Activated naive CD4-positive, alpha-beta T cell treated with anti-CD3 and anti-CD28 coated beads, Interleukin-2, amount 50 U/mL, for 16 hours (primary cell): ENCODE measurements at places on chromosomes 4 and X.

DNA sequence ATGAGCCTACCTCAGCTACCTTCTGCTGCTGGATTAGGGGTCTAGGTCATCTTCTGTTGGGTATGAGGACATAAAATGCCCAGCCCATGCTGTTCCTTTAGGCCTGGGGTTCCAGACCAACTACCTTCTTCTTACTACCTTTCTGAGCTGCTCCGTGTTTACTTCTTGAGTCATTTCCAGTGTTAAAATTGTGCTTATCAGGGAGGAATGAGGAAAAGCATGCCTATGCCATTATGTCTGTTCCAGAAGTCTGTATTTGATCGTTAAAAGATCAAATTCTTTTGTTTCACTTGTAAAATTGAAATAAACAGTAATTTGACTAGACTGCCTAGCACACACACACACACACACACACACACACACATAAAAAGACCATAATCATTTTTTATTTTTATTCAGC lies 1912.7 kb upstream of the TENM3 start:
- no peak for DNase-seq

DNA sequence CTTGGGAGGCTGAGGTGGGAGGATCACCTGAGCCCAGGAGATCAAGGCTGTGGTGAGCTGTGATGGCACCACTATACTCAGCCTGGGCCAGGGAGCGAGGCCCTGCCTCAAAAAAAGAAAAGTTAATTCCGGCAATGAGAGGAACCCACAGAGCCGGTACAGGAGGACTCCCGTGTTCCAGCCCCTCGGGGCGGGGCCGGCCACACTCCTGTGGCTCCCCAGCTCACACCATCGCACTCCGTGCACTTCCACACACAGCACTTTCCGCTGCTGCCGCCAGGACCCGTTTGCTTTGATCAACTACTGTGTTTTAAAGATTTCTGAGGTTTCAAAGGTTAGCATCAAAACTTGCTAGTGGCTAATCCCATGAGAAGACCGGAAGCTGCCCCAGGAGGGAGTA lies 171.7 kb downstream of the AFAP1 start:
- no peak for DNase-seq

GRCh38 chr4:15234116-15234855 lies 193.5 kb upstream of the C1QTNF7 start:
- DNase-seq: no peak

DNA sequence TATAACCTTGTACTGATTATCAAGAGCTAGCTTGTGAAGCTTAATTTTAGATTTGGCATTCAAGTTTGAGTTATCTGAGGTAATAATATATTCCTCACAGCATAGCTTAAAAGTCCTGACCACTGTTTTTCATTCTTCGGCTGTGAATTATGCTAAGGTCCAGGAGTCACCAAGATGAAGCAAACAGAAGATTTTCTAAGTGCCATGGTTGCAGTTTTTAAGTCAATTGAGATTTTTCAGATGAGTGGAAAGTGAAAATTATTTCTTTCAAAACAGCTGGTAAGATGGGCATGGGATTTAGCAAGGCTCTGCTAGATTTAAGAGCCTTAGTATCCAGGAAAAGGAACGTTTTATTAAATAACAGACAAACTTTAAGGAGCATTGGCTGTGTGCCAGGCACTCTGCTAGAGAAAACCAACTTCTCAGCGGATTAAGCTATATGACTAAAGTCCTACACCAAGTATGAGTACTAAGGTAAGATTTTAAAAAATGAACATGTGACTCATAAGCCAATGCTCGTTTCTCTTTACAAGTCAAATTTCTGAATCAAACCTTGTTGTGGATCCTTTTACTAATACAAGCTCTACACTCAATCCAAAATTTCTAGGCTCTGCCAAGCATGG lies 149.9 kb upstream of the IL15 start:
- no peak for DNase-seq

- DNase-seq: no peak
Observed at GRCh38 chr4:55424791-55425190, 29.0 kb downstream of the TMEM165 start.

DNA sequence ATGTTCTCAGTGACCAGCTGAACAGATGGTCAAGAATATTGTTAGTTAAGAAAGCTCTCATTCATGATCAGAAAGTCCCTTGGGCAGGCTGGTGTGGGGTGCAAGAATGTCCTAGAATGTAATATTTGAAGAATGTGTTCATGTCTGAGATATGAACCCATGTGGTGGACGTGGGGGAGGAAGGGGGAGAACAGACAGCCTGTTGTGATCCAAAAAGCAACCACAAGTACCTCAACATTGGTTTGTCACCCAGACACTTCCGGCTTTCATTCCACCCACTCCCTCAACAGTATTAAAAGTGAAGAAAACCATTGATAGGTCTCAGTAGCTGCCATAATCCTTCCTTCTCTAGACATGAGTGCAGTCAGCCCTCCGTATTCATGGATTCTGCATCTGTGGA lies 82.2 kb downstream of the MAML3 start:
- peak; percentile 66 for DNase-seq

- DNase-seq: no peak
Observed at GRCh38 chrX:120750381-120750780, 120.5 kb upstream of the C1GALT1C1 start.

DNA sequence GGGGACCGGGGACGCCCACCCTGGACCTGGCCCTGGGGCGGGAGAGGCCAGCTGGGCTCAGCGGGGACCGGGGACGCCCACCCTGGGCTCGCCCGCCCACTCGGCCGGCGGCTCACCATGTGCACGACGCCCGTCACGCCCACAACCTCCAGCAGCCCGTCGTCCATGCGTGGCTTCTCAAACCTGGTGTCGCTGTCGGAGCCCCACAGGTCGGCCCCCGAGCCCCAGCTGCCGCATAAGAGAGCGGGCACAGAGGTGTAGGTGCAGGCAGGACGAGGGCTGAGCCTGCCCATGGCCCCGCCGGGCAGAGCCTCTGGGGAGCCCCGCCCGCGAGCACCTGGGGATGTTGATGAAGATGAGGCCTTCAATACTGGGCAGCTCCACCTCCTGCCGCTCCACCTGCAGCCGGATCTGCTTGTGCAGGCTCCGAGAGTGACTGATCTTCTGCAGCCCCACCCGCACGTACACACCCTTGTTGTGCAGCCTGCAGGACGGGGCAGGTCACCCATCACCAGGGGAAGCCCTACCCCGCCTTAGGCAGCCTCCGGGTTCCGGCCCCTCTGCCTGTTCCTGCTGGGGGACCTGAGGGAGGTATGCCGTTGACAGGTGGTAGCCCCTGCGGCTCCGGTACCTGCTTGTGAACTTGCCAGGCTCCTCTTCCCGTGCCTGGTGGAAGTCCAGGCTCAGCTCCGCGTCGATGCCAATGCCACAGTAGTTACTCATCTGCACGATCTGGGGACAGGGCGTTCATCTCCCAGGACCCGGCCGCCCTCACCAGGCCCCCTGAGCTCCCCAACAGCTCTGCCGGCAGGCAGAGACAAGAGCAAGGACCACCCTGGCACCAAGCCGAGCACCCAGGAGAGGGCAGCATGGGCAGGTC lies 11.8 kb downstream of the DGKQ start:
- no peak for DNase-seq

DNA sequence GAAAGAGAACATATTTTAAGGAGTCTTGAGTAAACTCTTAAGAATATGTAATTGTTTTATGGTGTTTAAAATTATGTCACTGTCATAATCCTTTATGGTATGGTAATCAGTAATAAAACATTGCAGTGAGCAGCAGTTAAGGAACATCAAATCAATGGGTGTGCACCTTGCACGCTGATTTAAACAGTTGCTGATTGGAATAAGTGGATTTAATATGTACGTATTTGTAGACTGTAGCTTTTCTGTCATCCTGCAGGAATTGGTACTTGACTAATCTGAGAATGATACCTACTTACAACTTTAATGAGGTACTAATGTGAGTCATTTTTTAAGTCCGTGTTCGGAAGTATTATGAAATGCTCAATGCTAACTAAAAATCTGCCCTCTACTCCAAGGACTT lies 212.2 kb downstream of the DCTD start:
- DNase-seq: no peak

GRCh38 chrX:101407167-101407747 lies 468 bp downstream of the GLA start:
- no peak for DNase-seq

DNA sequence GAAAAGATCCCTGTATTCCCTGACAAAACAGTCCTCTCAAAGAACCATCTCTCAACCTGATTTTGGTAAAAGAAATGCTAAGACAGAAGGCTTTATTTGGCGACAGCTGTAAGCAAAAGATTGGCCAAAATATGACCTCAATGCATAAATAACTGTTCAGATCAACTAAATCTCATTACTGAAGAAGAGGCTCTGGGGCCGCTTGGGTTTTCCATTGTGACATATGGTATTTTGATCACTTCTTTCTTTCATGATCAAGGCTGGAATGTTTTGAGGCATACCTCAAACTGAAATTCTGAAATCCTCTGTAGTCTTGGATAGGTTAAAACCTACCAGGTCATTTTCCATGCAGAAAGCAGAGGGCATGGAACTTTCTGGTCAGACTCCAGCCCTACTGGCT lies 106.3 kb downstream of the C4orf51 start:
- no peak for DNase-seq

GRCh38 chr4:4867375-4868039 lies 8.0 kb downstream of the MSX1 start:
- no peak for DNase-seq

- no peak for DNase-seq
Observed at GRCh38 chr4:31682796-31683195, 962.6 kb downstream of the PCDH7 start.

DNA sequence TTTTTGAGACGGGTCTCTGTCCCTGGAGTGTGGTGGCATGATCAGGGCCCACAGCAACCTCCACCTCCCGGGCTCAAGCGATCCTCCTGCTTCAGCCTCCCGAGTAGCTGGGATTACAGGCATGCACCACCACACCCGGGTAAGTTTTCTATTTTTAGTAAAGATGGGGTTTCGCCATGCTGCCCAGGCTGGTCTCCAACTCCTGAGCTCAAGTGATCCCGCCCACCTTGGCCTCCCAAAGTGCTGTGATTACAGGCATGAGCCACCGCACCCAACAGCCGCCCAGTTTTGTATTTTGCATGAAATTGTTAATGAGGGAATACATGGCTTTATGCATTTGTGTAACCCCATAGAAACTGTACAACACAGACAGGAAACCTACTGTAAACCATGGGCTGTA lies 2.8 kb upstream of the ARHGAP4 start:
- no peak for DNase-seq

- DNase-seq: no peak
Observed at GRCh38 chr4:122819708-122820449, 6.8 kb upstream of the FGF2 start.

DNA sequence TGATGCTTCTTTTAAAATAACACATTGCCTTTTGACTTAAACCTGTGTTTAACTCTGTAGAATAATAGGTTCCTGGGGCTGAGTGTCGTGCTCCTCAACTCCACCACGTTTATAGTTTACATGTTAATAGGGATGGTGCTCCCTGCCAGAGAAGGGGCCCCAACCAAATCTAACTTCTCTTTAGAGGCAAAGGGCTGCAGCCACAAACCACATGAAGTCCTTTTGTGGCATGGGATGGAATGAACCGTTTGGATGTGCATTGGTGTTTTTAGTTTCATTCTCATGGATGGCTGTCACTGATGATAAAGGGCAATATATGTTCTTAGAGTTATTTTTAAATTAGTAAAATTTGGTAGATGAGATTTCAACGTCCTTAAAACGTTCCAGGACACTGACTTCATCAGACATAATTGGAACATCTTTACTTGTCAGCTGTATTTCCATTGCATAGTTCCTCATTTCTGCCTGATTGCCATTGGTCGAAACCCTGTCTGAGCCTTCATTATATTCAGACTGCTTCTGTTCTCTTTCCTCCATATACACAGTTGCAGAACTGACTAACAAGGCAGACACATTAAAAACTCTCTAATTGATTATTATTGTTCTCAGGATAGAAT lies 60.4 kb upstream of the HPF1 start:
- DNase-seq: no peak

DNA sequence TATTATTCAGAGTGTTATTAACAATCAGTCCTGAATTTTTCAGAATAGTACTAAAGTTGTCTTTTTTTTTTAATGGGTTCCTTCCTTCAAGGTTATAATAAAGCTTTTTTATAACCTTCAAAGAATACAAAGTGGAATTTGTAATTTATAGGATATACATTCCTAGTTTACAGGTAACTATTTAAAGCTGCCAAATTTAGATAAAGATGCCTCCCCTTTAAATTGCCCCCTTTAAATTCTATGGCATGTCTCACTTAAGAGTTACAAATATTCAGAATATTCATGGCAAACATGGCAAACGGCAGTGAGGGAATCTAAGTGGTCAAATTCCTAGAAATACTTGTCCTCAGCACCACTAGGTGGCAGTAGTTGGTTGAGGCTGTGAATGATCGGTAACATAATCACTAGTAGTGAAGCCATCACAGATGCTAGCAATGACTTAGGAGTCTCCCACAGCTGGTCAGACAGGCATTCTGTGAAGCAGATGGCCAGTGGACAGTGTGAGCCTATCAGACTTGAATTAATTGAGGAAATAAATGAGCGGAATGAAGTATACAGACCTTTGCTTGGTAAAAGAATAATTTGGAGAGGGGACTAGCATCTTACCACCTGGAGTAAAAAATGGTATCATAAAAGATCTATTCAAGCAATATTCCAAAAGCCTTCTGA lies 86.4 kb downstream of the CBR4 start:
- DNase-seq: peak; percentile 37

DNA sequence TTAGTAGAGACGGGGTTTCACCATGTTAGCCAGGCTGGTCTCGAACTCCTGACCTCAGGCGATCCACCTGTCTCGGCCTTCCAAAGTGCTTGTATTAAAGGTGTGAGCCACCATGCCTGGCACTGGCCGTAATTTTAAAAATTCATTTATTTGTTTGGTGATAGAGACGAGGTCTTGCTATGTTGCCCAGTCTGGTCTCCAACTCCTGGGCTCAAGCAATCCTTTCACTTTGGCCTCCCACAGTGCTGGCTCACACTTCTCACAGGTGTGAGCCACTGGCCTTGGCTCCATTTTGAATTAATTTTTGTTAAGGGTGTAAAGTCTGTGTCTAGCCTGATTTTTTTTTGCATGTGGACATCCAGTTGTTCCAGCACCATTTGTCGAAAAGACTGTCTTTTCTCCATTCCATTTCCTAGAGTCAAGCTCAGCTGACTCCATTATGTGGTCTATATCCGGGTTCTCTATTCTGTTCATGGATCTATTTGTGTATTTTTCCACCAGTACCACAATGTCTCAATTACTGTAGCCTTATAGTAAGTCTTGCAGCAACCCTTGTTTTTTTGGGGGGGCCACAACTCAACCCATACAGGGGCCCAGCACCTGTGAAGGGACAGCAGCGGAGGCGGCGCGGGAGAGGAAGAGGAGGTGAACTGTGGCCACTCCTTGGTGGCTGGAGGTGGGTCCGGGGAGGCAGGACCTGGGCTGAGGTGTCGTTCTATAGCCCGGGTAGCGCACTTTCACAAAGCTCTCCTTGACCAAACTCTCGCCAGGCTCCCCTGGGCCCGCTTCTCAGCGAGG lies 1.5 kb upstream of the NSD2 start:
- no peak for DNase-seq

- DNase-seq: no peak
Observed at GRCh38 chrX:121036951-121037350, 10.5 kb upstream of the GLUD2 start.

- DNase-seq: no peak
Observed at GRCh38 chr4:124060261-124060918, 652.1 kb downstream of the ANKRD50 start.
